ENCODE measurements at places on chromosomes 6 and 20.

GRCh38 chr20:34312544-34313217 is 9.5 kb upstream of the AHCY start:
- H3K4me1 ChIP-seq: peaks cover 30% of the 10 kb centered on the region
- peak overlapping the region; percentile 18 for H3K4me3 ChIP-seq
- H3K27ac ChIP-seq: peak overlapping the region; percentile 71
- DNase-seq: peak; percentile 92

DNA sequence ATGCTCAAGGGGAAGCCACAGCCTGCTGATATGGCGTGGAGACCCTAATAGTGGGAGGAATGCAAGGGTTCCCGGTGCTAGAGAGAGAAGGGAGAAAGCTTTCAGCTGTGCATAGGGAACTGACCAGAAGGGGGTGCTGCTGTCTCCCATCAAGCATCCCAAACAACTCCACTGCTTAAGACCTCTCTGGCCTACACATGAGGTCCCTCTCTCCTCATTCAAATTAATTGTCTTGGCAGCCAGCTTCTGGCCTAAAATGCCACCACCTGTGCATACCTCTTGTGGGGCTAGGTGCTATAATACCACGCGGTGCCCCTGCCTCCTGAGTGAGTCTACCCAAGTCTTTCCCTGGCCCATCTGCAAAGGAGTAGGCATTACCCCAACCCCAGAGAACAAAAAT is 14.5 kb downstream of the ADISSP start:
- H3K27ac ChIP-seq: no peak overlapping the region
- H3K36me3 ChIP-seq: no peaks in the 10 kb centered on the region
- peaks cover 16% of the 10 kb centered on the region for H3K27me3 ChIP-seq
- peaks cover 20% of the 10 kb centered on the region for H3K4me1 ChIP-seq
- peak; percentile 69 for DNase-seq

DNA sequence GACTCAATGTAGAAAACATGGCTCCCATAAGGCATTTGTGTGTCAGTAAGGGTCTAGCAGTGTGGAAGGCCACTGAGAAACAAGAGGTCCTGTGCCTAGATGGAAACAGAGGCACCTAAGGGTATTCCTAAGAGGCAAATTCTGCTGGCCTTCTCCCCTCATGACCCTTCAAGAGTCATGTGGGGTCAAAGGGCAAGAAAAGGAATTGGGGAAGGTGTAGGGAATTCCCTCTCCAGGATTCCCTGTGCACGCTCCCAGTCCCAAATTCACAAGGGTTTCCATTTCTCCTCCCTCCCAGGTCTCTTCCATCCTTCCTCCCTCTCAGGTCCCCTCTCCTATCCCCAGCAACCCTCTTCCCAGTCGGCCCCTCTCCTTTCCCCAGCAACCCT is 568 bp downstream of the AGPAT1 start:
- peak overlapping the region; percentile 94 for H3K27ac ChIP-seq
- no peak for DNase-seq
- H3K27me3 ChIP-seq: no peaks in the 10 kb centered on the region
- H3K4me1 ChIP-seq: peaks cover 35% of the 10 kb centered on the region
- H3K4me3 ChIP-seq: peak overlapping the region; percentile 67
- H3K36me3 ChIP-seq: peaks cover 6% of the 10 kb centered on the region

DNA sequence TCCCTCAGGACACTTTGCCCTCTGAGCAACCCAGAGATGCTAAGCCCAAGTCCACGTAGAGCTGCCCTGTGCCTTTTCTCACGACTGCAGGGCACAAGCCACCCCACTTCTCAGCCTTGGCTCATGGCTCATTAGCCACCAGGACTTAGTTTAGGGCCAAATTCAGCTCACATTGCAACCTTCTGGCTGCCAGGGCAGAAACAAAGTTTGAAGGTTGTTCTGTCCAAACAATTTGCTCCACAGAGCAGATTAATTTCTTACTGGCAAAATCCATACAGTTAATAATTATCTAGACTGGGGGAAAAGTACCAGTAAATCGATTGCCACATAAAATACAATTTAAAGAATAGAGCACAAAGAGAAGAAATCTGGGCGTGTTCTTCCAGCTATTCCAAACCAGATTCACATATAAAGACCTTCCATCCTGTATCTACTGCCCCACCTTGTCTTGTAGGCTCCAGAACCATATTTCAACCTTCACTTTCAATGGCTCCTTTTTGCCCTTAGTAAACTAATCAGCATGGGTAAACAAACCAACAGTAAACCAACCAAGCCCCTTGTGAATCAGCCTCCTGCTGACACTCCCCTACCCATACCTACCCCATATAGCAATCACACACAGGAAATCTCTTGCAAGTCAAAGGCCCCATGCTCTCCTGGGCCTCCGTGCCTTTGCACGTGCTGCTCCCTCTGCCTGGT is 101.9 kb downstream of the QRSL1 start:
- peak; percentile 71 for DNase-seq
- peaks cover 39% of the 10 kb centered on the region for H3K4me1 ChIP-seq
- no peaks in the 10 kb centered on the region for H3K36me3 ChIP-seq

- no peak for DNase-seq
- no peaks in the 10 kb centered on the region for H3K27me3 ChIP-seq
- no peaks in the 10 kb centered on the region for H3K4me1 ChIP-seq
Observed at GRCh38 chr6:79466207-79466834, 70.9 kb downstream of the LCA5 start.

- no peak for DNase-seq
- H3K27ac ChIP-seq: no peak overlapping the region
- no peaks in the 10 kb centered on the region for H3K36me3 ChIP-seq
- no peaks in the 10 kb centered on the region for H3K27me3 ChIP-seq
Observed at GRCh38 chr6:149855040-149855654, 9.0 kb downstream of the LRP11 start.

- H3K4me1 ChIP-seq: no peaks in the 10 kb centered on the region
- no peak overlapping the region for H3K4me3 ChIP-seq
- no peaks in the 10 kb centered on the region for H3K27me3 ChIP-seq
- no peak for DNase-seq
- H3K36me3 ChIP-seq: no peaks in the 10 kb centered on the region
Observed at GRCh38 chr6:12483712-12484111, 193.6 kb downstream of the EDN1 start.

DNA sequence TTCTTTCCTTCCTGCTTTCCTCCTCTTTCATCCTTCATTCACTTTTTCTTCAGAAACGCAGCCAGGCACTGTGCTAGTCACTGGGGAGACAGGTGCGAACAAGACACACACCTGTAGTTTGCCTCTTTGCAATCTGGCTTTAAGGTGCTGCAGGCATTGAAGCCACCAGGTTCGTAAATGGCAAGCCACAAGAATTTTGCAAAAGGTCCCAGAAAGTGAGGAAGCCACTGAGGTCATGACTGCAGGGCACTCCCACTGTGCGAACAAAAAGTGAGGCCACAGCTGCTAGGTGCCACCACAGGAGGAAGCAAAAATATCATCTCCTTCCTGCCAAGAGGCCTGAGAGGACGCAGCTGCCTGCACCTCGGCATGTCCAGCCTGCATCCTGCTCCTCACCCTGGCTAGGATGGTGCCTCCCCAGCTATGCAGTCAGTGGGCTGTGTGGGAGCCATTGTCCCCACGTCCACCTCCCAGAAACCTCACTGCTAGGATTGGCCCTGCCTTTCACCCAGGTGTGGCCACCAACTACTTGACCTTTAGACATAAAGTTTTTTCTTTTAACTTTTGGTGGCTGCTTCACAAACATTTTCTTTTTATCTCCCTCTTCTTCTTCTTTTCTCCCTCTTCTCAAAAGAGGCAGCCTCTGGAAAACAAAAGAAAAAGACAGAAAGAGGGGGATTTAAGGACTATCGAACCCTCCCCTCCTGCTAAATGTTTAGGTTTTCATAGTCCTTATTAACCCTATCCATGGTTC is 230.8 kb downstream of the BCAS1 start:
- H3K27ac ChIP-seq: peak overlapping the region; percentile 83
- H3K27me3 ChIP-seq: no peaks in the 10 kb centered on the region
- H3K4me1 ChIP-seq: peaks cover 46% of the 10 kb centered on the region
- H3K36me3 ChIP-seq: no peaks in the 10 kb centered on the region
- no peak overlapping the region for H3K4me3 ChIP-seq
- peak; percentile 81 for DNase-seq

DNA sequence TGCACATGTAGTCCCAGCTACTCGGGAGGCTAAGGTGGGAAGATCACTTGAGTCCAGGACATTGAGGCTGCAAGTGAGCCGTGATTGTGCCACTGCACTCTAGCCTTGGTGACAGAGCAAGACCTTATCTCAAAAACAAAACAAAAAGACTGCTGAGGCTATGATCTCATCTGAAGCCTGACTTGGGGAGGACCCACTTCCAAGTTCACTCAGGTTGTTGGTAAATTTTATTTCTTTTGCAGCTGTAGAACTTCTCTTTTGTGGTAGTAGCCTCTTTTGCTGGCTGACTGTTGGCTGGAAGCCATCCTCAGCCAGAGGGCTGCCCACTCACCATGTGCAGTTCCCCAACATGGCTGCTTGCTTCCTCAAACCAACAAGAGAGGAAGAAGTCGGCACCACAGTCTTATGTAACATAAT is 36.8 kb upstream of the ME1 start:
- no peak overlapping the region for H3K27ac ChIP-seq
- peaks cover 8% of the 10 kb centered on the region for H3K4me1 ChIP-seq
- H3K27me3 ChIP-seq: no peaks in the 10 kb centered on the region
- H3K4me3 ChIP-seq: no peak overlapping the region
- no peaks in the 10 kb centered on the region for H3K36me3 ChIP-seq

DNA sequence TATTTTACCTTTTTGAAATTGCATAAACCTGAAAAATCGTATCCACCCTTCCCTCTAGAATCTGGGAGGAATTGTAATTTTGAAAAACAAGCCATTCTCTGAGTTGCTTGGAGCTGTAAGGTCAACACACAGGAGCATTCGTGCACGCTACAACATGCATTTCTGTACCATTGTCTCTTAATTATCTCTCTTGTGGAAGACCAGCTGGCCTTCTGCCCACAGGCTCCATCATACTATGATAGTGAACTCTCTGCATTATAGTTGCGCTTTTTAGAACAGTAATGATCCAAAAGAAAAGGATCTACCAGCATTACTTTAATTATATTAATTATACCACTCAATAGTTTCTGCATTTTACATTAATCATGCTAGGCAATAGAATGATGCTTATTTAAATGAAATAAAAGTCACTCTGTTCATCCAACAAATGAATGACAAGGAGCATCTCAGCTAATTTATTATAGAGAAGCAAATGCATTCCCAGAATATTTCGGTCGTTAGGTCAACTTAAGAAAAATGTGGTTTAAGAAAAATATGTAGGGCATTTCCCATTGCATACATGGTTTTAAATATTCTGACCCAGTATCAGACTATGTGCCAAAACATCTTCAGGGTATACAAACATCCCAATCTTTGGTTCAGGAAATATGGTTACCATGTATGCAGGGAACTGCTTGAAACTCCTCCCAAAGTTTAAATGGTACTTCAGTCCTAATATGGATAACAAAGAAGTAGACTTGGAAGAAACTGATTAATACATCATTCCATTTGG is 263.5 kb downstream of the TFAP2A start:
- H3K27me3 ChIP-seq: no peaks in the 10 kb centered on the region
- no peaks in the 10 kb centered on the region for H3K4me1 ChIP-seq
- no peak overlapping the region for H3K27ac ChIP-seq
- H3K4me3 ChIP-seq: no peak overlapping the region

- no peak overlapping the region for H3K27ac ChIP-seq
- no peaks in the 10 kb centered on the region for H3K4me1 ChIP-seq
- no peaks in the 10 kb centered on the region for H3K36me3 ChIP-seq
- no peaks in the 10 kb centered on the region for H3K27me3 ChIP-seq
- H3K4me3 ChIP-seq: no peak overlapping the region
Observed at GRCh38 chr6:113870917-113871316, 13.8 kb downstream of the MARCKS start.

- no peaks in the 10 kb centered on the region for H3K4me1 ChIP-seq
- H3K36me3 ChIP-seq: no peaks in the 10 kb centered on the region
- no peak overlapping the region for H3K27ac ChIP-seq
- no peak for DNase-seq
Observed at GRCh38 chr6:86756640-86757229, 180.6 kb upstream of the HTR1E start.

DNA sequence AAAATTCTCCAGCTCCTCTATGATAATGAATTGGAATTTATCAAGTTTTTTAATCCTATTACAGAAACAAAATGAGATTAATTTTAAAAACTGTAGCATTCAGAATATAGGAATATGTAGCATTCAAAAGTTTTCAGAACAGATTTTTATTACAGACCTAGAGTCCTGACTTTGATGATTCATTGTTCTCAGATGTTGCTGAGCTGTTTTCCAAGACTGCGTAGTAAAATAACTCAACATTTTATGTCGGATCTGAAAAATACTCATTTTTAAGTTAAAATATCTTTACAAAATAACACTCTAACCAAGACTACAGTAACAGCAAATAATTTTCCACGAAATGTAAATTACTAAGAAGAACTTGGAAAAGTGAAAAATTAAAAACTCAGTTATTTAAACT is 67.1 kb downstream of the SYCP2 start:
- no peak for DNase-seq
- no peaks in the 10 kb centered on the region for H3K36me3 ChIP-seq
- no peak overlapping the region for H3K4me3 ChIP-seq
- no peak overlapping the region for H3K27ac ChIP-seq
- H3K27me3 ChIP-seq: no peaks in the 10 kb centered on the region

DNA sequence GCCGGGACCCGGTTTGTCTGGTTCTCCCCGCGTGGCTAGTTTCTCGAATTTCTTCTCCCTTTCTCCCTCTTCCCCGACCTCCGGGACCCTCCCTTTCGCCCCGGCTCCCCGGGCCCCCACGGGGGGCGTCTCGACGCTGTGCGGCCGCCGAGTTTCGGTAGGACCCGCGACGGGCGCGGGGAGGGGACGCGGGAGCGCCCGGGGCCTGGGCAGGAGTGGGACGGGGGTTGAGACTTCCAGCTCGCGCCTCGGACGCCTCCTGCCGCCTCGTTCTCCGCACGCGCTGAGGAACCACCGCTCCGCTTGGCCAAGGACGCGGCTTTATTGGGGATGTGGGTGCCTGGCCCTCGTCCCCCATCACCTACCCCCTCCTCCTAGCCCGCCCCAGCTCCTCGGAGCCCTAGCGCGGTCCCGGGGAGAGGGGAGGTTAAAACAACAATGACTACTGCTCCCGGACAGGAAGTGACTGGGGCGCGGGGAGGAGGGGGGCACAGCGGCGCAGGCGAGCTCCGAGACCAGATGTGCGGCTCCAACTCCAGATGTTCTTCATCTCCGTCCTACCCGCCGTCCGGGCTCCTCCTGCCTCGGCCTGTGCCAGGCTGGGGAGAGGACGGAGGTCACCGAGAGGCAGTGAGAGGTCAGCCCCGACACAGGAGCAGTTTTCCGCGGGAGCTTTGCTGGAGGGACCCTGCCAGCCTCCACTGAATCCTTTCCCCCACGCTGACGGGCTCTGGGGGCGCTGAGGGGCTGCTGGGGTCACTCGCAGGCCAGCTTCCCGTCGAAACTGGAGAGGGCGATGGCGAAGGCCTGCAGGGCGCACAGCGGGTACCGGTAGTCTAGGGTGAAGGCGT is 917 bp upstream of the TEAD3 start:
- peaks cover 28% of the 10 kb centered on the region for H3K4me1 ChIP-seq
- peak overlapping the region; percentile 99 for H3K27ac ChIP-seq
- DNase-seq: peak; percentile 69
- H3K27me3 ChIP-seq: peaks cover 11% of the 10 kb centered on the region

DNA sequence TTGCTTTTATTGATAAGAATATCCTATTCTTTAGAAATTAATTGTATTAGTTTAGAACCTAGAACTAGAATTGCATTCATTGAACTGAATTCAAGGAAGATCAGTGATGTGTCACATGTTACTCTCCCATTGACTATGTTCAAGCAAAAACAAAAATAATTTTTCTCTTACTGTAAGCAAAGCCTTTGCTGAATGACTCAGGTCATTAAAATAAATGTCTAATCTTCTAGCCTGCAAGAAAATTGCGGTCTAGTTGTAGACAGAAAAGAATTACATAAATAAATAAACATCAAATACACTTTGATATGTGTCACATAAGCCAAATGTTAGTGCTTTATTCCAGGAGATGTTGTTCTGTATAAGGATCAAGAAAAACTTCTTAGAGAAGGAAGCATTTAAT is 387.9 kb downstream of the ADGRB3 start:
- H3K4me1 ChIP-seq: no peaks in the 10 kb centered on the region
- no peak overlapping the region for H3K27ac ChIP-seq
- H3K27me3 ChIP-seq: no peaks in the 10 kb centered on the region
- no peak for DNase-seq

All from transverse colon (tissue), 4 donors.